ENCODE measurements at places on chromosomes 5 and 9.

- no peak for DNase-seq
Observed at GRCh38 chr9:129312251-129313122, 134.4 kb upstream of the IER5L start.

DNA sequence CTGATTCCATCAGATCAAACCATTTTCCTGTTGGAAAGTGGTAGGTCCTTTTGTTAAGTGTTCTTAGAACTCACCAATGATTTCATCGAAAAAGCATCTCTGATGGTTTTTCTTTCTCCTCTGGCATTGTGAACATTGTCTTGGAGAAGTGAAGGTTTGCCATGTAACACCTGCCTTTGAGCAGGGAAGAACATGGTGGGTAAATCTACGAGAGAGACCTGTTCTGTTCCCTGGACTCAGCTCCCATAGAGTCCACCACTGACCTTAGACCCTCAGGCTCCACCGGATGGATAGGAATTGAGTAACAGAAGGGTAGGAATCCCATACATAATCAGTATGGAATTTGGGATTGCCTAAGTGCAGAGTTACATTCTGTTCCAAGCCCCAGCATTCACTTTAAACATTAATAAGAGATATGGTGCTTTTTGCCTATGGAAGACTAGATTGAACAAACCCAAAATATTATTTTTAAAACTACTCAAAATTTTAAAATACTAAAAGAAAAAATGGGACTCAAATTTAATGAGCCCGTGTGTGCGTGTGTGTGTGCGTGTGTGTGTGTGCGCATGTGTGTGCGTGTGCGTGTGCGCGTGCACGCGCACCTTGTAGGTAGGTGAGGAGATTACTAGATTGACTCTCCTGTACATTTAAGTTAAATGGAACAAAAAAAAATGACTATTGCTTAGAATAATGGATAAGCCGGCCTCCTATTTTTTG lies 92.0 kb downstream of the C9orf152 start:
- no peak for DNase-seq

- DNase-seq = no peak
Observed at GRCh38 chr5:89989776-89990175, 419.8 kb downstream of the CETN3 start.

DNA sequence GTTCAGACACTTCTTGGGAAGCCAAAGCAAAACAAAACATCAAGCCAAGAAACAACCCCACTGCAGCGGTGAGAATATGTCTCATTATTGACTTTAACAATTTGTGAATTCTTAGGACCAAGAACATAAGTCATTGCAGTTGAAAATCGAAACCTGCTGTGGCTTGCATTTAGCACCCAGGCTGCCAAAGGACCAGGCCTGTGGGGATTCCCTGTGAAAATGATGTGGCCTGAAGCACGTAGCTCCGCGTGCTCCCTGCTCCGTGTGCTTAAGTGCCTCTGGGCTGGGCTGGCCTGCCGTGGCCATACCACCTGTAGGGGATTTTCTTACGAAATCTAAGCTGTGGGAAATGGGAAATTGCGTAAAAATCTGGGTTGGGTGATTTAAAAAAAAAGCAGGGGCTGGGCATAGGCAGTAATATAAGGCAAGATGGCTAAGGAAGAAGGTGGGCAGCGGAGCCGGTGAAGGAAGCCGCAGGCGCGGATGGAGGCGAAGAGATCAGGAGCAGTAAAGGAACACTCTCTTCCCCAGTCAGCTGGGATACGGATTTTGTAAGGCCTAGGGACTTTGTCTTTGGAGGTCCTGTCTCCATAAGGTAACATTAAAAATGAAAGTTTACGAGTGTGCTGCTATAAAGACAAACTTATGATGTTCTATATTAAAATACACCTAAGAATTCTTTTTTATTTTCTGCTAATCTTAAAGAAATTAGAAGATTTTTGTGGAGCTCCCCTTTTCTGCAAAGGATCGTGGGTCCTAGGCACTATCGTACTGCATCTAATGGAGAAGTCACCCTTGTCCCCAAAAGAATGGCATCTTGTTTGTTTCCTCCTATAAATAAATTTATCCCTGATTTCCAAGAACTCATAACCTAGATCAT lies 189.6 kb upstream of the SEMA6A start:
- DNase-seq = no peak

- no peak for DNase-seq
Observed at GRCh38 chr5:33369485-33370465, 71.0 kb upstream of the TARS1 start.

- DNase-seq = no peak
Observed at GRCh38 chr9:127467621-127468020, 16.3 kb downstream of the LRSAM1 start.

DNA sequence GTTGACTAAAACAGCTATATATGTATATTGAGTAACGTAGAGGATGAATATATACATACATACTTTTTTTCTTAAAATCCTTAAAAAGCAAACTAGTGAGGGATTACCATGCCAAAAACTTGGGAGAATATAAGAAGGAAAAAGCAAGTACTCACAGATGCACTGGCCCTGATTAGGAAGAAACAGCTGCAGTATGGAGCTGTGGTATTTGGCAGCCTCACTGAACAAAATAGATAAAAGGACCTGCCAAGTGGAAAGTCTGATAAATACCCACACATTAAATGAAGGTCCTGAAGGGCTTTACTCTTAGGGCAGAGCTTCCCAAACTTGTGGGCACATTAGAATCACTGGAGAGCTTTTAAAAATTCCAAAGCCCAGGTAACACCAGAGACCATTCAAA lies 80.6 kb downstream of the FEM1C start:
- no peak for DNase-seq

GRCh38 chr5:89946508-89946907 lies 463.0 kb downstream of the CETN3 start:
- DNase-seq = no peak
